Kidney (tissue), 22 donors: ENCODE measurements at places on chromosomes 2 and 18. TPM values are rescaled to one million over a fixed set of nuclear protein-coding genes. Genes with fewer than 3 reads are reported as not detected.
A peak's percentile ranks its signal among the peaks of the same experiment; 100 is the strongest.

- no peak for DNase-seq
Observed at GRCh38 chr2:200786423-200786822, 25.3 kb upstream of the BZW1 start.

Gene GBX2
- not detected for polyA plus RNA-seq

DNA sequence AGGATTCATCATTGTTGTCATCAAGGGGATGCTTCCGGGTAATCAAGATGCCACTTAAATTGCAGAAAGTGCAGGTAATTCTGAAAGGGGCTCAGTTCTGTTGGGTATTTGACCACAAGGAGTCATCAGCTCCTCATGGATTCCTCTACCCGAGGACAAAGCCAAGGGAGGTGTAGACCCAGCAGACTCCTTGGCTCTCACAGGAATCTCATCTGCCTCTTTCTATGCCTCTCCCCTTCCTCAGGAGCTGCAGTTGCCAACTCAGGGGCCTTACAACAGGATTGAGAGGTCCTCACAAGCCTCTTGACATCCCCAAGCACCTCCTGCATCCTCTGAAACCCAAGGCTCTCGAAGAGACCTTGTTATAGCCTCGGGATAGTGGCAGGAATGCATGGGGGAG lies 44.0 kb downstream of the ITGB6 start:
- no peak for DNase-seq

DNA sequence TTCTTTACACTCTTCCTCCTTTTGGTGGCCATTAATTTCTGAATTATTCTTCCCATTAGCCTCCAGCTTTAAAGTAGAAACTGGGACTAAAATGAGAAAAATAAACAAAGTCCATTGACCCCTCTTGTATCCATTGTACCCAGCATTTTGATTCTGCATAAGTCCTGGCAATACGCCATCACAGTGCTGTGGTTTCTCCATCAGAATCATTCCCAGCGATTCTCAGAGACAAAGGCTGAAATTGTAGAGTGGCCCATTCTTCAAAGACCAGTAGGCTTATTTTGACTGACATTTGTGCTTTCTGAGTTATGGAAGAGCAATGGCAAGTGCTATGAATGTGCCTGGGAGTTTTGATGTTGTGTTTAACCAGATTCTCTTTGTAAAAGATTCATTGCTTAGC lies 199.3 kb upstream of the GALNT5 start:
- no peak for DNase-seq

- DNase-seq = no peak
Observed at GRCh38 chr2:36562973-36563532, 34.9 kb downstream of the FEZ2 start.

GRCh38 chr2:23246992-23247683 lies 137.8 kb upstream of the KLHL29 start:
- no peak for DNase-seq

Gene ALK
- polyA plus RNA-seq = not detected

- DNase-seq = peak; percentile 59
Observed at GRCh38 chr2:85744741-85745601, 8.8 kb upstream of the ATOH8 start.

Gene LAMA1
- 10.7 TPM for polyA plus RNA-seq

Gene LYPD6B
- 17.6 TPM for polyA plus RNA-seq
